Left lung (tissue), 14 donors: ENCODE measurements at places on chromosomes 11 and 22. TPM values are rescaled to one million over a fixed set of nuclear protein-coding genes. Genes with fewer than 3 reads are reported as not detected.

- H3K4me1 ChIP-seq: peaks cover 62% of the 10 kb centered on the region
- no peak overlapping the region for H3K27ac ChIP-seq
- H3K27me3 ChIP-seq: no peaks in the 10 kb centered on the region
- DNase-seq: no peak
Measured at GRCh38 chr11:45852712-45853101, 5.4 kb downstream of the CRY2 start.

GRCh38 chr11:130023204-130023603 lies 20.6 kb upstream of the PRDM10 start:
- H3K36me3 ChIP-seq: no peaks in the 10 kb centered on the region
- no peaks in the 10 kb centered on the region for H3K4me1 ChIP-seq
- DNase-seq: no peak
- no peaks in the 10 kb centered on the region for H3K27me3 ChIP-seq

- no peaks in the 10 kb centered on the region for H3K27me3 ChIP-seq
- peak within 1 kb of the TSS; percentile 93 for H3K4me3 ChIP-seq
- peaks cover 41% of the 10 kb centered on the region for H3K4me1 ChIP-seq
- peak; percentile 94 for DNase-seq
- peaks cover 3% of the 10 kb centered on the region for H3K36me3 ChIP-seq
- H3K27ac ChIP-seq: peak within 1 kb of the TSS; percentile 99
Measured at GRCh38 chr11:83156996-83157593, at the start of gene PCF11. Gene PCF11 (plus strand): TSS chr11:83157131. CDS start chr11:83157440, 309 bp downstream.

KRTAP5-7 gene
- polyA plus RNA-seq: not detected

DNA sequence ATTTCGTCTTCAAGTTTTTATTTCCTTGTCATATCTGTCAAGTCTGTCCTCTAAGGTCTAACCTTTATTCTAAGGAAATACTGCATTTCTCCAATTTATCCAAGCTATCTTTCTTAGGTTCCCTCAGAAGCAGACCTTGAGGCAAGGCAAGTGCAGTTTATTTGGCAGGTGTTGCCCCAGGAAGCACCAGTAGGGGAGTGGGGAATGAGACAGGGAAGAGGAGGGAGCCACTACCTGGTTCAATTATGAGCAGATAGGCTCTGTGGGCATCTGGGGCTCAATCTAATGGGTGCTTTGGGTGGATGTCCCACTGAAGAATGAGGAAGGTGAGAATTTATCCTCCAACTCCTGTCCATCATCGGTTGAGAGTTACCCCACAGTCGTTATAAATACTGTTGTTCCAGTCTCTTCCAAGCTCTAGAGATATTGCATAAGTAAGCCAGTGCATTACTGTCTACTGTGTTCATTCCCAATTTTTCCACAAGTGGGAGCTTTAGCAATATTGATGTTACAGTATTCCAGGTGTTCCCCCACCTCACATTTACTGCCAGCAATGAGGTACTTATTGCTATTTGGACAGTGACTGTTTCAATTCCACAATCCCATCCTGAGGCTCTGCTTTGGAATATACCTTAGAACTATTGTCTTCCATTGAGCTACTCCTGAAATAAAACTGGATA lies 154.9 kb upstream of the CEP126 start:
- H3K4me3 ChIP-seq: no peak overlapping the region
- H3K4me1 ChIP-seq: no peaks in the 10 kb centered on the region
- no peaks in the 10 kb centered on the region for H3K36me3 ChIP-seq
- DNase-seq: no peak
- H3K27me3 ChIP-seq: no peaks in the 10 kb centered on the region

POLDIP3 gene
- 107 TPM for polyA plus RNA-seq

DNA sequence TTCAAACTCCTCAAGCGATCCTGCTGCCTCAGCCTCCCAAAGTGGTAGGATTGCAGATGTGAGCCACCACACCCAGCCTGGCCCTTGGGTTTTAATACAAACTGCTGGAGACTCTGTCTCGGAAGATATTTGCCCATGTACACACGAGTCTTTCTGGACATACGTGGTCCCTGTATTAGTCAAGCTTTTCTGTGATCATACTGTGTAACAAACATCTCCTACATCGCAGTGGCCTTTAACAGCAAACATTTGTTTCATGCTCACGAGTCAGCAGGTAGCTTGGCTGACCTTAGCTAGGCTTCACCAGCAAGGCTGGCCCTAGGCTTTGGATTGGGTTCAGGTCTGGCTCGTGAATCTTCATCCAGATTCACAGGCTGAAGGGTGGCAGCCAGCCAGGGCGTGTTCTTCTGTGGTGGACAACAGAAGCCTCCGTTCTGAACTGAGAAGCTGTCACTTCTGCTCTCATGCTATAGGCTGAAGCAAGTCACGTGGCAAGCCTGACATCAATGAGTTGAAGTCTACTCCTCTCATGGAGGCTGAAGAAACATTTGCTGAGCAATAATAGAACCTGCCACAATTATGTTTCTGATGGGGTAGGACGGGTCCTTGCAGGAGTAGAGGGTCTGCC lies 8.8 kb downstream of the KIAA1671 start:
- peaks cover 13% of the 10 kb centered on the region for H3K4me1 ChIP-seq
- no peak overlapping the region for H3K27ac ChIP-seq
- no peaks in the 10 kb centered on the region for H3K27me3 ChIP-seq
- H3K4me3 ChIP-seq: no peak overlapping the region

SCGB1A1 gene
- 11.8 TPM for polyA plus RNA-seq

PARVG gene
- polyA plus RNA-seq: 3.4 TPM

RPS6KA4 gene
- polyA plus RNA-seq: 14.0 TPM

DNA sequence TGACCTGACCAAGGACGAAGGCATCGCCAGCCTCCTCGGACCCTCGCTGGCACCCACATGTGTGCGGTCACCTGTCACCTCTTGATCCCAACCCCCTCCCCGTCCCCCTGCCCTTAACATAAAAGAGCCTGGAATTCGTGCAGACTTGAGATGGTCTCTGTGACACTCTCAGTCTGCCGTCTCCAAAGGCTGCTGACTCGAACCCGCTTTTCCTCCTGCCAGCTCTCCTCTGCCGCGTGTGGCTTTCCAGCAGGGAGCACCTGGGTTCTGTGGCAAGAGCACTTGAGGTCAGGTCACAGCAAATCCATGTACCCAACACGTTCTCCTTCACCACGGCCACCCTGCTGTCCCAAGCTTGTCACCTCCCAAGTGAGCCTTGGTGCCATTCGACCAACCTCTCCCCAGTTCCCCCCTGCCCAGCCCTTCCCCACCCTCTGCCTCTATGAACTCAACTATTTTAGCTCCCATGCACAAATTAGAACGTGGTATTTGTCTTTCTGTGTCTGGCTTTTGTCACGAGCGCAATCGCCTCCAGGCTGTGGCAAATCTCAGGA lies 207.6 kb downstream of the BRD1 start:
- no peaks in the 10 kb centered on the region for H3K4me1 ChIP-seq
- no peak overlapping the region for H3K27ac ChIP-seq
- peaks cover 11% of the 10 kb centered on the region for H3K27me3 ChIP-seq
- no peak overlapping the region for H3K4me3 ChIP-seq

- no peak for DNase-seq
- peaks cover 51% of the 10 kb centered on the region for H3K4me1 ChIP-seq
- no peak overlapping the region for H3K4me3 ChIP-seq
- peak overlapping the region; percentile 82 for H3K27ac ChIP-seq
Measured at GRCh38 chr22:45157907-45158306, 5.8 kb upstream of the NUP50 start.

GRCh38 chr11:44083906-44084305 lies 11.6 kb upstream of the EXT2 start:
- DNase-seq: no peak
- H3K4me1 ChIP-seq: no peaks in the 10 kb centered on the region
- H3K27me3 ChIP-seq: no peaks in the 10 kb centered on the region

PRODH gene
- polyA plus RNA-seq: 67.1 TPM

GRCh38 chr11:100629671-100630070 lies 57.4 kb upstream of the ARHGAP42 start:
- H3K36me3 ChIP-seq: no peaks in the 10 kb centered on the region
- H3K27me3 ChIP-seq: no peaks in the 10 kb centered on the region
- no peak overlapping the region for H3K4me3 ChIP-seq
- DNase-seq: no peak

GUCY1A2 gene
- 25.1 TPM for polyA plus RNA-seq

TCN1 gene
- polyA plus RNA-seq: not detected

OVCH2 gene
- 5.1 TPM for polyA plus RNA-seq

OR51B2 gene
- not detected for polyA plus RNA-seq

GRCh38 chr11:67379061-67380058 lies 6.0 kb upstream of the CLCF1 start:
- H3K27ac ChIP-seq: no peak overlapping the region
- no peaks in the 10 kb centered on the region for H3K27me3 ChIP-seq
- H3K4me3 ChIP-seq: no peak overlapping the region

OR5I1 gene
- not detected for polyA plus RNA-seq

GRCh38 chr11:235180-235579 lies 962 bp downstream of the SIRT3 start:
- H3K36me3 ChIP-seq: peaks cover 16% of the 10 kb centered on the region
- H3K27me3 ChIP-seq: no peaks in the 10 kb centered on the region
- H3K27ac ChIP-seq: no peak overlapping the region
- peak overlapping the region; percentile 99 for H3K4me3 ChIP-seq
- no peak for DNase-seq

APOL4 gene
- 16.2 TPM for polyA plus RNA-seq

PATE4 gene
- polyA plus RNA-seq: 0.24 TPM

- H3K27me3 ChIP-seq: no peaks in the 10 kb centered on the region
- no peak for DNase-seq
Measured at GRCh38 chr11:112366777-112367176, 106.1 kb upstream of the PLET1 start.

DNA sequence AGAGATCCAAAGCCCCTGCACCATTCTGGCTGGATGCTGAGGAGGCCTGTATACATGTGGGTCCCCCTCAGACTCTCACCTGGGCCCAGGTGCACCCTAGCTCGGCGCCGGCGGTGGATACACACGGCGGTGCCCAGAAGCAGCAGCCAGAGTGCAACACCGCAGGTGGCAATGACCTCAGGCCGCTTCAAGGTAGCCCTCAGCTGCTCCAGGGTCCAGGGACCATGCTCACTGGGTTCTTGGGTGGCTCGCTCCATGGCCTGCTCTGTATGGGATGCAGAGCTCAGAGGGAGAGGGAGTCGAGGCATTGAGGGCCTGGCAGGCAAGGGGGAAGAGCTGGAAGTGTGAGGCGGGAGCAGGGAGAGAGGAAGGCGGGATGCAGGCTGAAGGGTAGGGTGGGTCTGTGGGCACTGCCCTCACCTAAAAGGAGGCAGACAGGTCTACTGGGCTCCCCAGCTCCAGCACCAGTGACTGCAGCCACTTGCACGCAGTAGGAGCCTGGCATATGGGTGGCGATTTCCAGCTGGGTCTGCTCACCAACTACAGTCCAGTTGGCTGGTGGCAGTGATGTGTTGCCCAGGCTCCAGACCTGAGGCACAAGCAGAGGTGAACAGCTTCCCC lies 3.8 kb downstream of the ROBO4 start:
- H3K36me3 ChIP-seq: no peaks in the 10 kb centered on the region
- peaks cover 4% of the 10 kb centered on the region for H3K4me1 ChIP-seq
- H3K4me3 ChIP-seq: no peak overlapping the region

IFTAP gene
- polyA plus RNA-seq: 40.7 TPM

PLAAT3 gene
- polyA plus RNA-seq: 6.0 TPM

LARGE1 gene
- polyA plus RNA-seq: 33.2 TPM

RFPL3 gene
- polyA plus RNA-seq: 0.24 TPM

- H3K27me3 ChIP-seq: no peaks in the 10 kb centered on the region
- H3K4me1 ChIP-seq: no peaks in the 10 kb centered on the region
- H3K27ac ChIP-seq: no peak overlapping the region
- DNase-seq: no peak
Measured at GRCh38 chr11:123250892-123251656, 56.0 kb upstream of the CLMP start.

POU2AF3 gene
- polyA plus RNA-seq: 10.8 TPM

DNA sequence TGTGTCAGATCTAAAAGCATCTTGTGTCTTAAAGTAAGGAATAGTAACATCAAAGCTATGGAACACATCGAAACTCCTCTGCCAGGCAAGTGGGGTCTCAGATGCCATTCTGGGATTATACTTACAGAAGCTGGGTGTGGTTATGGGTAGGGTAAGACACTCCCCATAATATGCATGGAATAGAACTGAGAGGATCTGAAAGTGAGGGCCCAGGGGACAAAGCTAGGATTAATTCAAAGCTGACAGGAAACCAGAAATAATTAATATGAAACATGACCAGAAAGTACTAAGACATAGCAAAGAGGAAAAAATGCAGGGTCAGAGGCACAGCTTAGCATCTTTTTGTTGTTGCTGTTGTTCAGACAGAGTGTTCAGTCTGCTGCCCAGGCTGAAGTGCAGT lies 40.2 kb upstream of the EED start:
- DNase-seq: no peak
- no peaks in the 10 kb centered on the region for H3K36me3 ChIP-seq
- peak overlapping the region; percentile 91 for H3K27ac ChIP-seq

DNA sequence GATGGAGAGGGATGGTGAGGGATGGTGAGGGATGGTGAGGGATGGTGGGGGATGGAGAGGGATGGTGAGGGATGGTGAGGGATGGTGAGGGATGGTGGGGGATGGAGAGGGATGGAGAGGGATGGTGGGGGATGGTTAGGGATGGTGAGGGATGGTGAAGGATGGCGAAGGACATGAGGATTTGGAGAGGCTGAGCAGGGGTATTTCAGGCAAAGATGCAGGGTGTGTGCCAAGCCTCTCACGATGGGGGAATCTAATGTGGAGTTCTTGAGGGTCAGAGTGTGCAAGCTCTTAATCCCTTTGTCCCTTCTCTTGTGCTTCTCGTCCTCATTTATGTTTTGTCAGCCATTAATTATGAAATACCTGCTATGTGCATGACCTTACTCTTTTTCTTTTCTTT lies 7.5 kb upstream of the PLA2G6 start:
- no peaks in the 10 kb centered on the region for H3K27me3 ChIP-seq
- no peak overlapping the region for H3K27ac ChIP-seq
- DNase-seq: no peak
- H3K4me3 ChIP-seq: no peak overlapping the region
- no peaks in the 10 kb centered on the region for H3K4me1 ChIP-seq
- no peaks in the 10 kb centered on the region for H3K36me3 ChIP-seq

GRCh38 chr11:125358254-125358840 lies 137.7 kb downstream of the FEZ1 start:
- no peak overlapping the region for H3K4me3 ChIP-seq
- H3K27ac ChIP-seq: peak overlapping the region; percentile 18
- peaks cover 28% of the 10 kb centered on the region for H3K27me3 ChIP-seq

DNA sequence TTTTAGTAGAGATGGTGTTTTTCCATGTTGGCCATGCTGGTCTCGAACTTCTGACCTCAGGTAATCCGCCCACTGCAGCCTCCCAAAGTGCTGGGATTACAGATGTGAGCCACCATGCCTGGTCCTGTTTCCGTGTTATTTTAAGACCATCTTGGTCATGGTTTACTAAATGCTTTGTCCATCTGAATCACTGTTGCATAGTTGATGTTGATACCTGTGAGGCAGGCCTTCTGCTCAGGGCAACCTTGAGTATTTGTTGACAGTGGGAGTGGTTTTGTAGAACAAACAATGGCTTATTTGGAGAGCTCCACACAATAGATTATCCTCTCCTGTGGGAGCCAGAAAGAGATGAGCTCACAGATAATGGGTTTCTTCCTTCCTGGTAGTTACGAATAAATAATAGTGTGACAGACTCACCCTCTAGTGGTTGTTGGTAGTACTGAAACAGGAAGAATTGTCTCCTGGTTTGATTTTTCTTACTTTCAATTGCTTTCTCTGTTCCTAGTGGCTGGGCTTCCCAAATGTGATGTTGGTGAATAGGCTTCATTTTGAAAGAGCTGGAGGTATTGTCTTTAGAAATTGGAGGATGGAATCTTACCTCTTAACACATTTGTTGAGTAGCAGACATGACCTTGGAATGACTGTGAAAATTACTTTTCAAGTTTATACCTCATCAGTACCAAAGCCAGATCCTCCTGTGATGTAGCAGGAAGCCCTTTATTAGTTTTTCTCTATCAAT lies 39.0 kb downstream of the CTNND1 start:
- no peaks in the 10 kb centered on the region for H3K27me3 ChIP-seq
- DNase-seq: peak; percentile 71
- H3K27ac ChIP-seq: peak overlapping the region; percentile 74
- peaks cover 68% of the 10 kb centered on the region for H3K36me3 ChIP-seq
- peaks cover 22% of the 10 kb centered on the region for H3K4me1 ChIP-seq
